ENCODE measurements at places on chromosomes 11 and 22.
A peak's percentile ranks its signal among the peaks of the same experiment; 100 is the strongest.

GRCh38 chr22:26751217-26751616 is 93.8 kb downstream of the MIAT start:
- DNase-seq, result no peak

- no peak for DNase-seq
Observed at GRCh38 chr11:84420271-84420670, 1134.1 kb upstream of the CCDC90B start.

DNA sequence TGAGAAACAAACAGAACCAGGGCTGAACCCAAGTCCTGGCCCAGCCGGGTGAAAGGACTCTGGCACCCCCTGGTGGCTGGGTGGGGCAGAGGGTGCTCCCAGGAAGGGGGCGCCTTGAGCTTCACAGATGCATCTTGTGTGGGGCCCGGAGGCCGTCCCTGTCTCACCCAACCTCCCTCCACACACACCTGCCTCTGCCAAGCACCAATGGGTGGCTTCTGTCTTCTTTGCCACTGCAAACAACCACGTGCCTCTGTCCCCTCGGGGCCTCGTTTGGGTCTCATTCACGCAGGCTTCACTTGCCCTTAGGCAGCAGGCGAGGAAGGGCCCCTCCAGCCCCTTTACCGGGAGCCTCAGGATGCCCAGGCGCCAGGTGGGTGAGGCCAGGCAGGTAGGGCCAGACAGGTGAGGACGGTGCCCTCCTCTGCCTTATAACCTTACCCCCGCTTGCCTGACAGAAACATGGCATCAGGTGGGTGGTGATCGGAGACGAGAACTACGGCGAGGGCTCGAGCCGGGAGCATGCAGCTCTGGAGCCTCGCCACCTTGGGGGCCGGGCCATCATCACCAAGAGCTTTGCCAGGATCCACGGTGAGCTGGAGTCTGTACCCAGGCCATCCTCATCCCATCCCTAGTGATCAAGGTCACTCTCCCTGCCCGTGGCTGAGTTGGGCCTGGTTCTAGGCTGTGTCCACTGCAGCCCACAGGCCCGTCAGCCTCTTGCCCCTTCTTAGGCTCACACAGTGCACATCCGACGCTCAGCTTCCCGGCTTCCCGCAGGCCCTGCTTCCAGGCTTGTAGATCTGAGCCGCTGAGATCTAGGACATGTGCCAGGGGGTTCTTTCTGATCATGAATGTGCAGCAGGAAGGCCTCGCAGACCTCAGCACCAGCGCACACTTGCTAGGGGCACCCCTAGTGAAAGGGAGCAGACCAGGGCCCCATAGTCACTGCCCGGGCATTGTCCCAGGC is 17.2 kb downstream of the POLR3H start:
- DNase-seq, result peak; percentile 77

- DNase-seq, result no peak
Observed at GRCh38 chr11:22599458-22599857, 26.2 kb downstream of the FANCF start.

GRCh38 chr11:58394195-58394594 is 12.5 kb downstream of the OR5B3 start:
- DNase-seq, result no peak

DNA sequence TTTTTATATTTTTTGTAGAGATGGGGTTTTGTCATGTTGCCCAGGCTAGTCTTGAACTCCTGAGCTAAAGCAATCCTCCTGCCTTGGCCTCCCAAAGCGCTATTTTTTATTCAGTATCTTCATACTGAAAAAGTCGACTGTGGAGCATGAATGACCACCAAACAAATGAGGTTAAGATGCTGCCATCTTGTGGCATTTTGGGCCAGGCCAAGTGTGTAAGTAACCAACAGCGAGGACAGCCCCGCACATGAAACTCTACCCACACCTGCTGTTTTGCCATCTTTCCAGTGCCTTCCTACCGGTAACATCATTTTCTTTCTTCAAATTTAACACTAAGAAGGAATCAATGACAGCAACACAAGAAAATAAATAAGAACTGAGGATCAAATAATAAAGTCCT is 32.2 kb upstream of the AQP11 start:
- DNase-seq, result no peak

DNA sequence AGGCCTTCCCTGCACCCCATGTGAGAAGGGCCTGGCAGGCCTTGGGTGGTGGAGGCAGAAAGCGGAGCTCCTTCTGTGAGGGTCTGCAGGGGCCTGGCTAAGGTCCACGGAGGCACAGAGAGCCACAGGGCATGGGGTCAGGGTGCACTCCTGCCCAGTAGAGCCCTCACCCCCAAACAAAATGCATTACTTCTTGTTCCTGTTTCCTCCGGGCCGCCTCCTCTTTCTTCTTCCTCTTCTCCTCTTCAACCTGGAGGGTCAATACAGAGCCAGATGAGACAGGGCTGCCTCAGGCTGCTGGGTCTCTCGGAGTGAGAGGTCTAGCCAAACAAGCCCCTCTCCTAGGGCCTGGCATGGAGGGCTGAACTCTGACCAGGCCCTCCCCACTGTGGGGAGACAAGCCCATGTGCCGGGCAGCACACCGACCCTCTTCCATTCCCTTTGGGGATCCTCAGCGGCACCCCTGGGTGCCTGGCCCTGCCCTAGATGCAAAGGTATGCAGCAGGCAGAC is 10.3 kb upstream of the NAP1L4 start:
- DNase-seq, result no peak

- no peak for DNase-seq
Observed at GRCh38 chr11:7077101-7077500, 11.7 kb upstream of the RBMXL2 start.

- peak; percentile 89 for DNase-seq
Observed at GRCh38 chr22:46674367-46674781, 54.2 kb downstream of the GRAMD4 start.

GRCh38 chr22:44581096-44581435 is 83.0 kb upstream of the RTL6 start:
- no peak for DNase-seq

DNA sequence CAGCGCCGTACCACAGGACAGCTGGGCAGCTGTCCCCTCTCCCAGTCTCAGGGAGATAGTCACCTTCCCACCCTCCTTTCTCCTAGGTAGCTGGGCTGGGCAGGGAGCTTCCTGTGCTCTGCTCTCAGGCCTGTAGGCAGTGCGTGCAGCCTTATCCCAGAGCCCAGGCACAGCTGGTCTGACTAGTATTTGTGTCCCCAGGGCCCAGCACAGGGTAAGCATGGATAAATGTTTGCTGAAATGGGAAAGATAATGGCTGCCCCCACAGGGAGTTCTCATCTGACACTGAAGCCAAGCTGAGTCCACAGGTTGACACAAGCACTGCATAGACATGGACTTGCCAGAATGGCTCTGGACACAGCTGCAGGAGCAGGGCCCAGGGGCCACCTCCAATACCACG is 9.8 kb downstream of the SLC15A3 start:
- no peak for DNase-seq

GRCh38 chr11:66886671-66887221 is 29.9 kb downstream of the LRFN4 start:
- no peak for DNase-seq

GRCh38 chr22:43488937-43489336 is 77.1 kb downstream of the MPPED1 start:
- no peak for DNase-seq

DNA sequence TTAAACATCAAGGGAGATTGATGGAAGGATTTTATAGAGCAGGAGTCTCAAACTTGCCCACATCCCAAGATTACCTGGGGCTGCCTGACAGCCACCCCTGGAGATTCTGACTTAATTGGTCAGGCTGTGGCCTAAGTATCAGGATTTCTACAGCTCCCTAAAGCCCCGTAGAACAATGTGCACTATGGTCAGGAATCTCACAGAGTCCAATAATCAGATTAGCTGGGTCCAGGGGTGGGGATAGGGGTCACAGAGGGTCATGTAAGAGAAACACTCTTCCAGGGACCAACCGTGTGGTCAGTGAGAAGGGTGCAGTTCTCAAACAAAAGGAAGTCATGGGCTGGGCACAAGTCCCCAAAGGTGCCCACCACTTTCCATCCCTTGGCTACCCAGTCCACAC is 20.5 kb upstream of the FBLN1 start:
- DNase-seq, result no peak

GRCh38 chr11:82082976-82083375 is 650.7 kb downstream of the FAM181B start:
- DNase-seq, result no peak

- DNase-seq, result no peak
Observed at GRCh38 chr11:16876837-16877236, 137.4 kb downstream of the PLEKHA7 start.

DNA sequence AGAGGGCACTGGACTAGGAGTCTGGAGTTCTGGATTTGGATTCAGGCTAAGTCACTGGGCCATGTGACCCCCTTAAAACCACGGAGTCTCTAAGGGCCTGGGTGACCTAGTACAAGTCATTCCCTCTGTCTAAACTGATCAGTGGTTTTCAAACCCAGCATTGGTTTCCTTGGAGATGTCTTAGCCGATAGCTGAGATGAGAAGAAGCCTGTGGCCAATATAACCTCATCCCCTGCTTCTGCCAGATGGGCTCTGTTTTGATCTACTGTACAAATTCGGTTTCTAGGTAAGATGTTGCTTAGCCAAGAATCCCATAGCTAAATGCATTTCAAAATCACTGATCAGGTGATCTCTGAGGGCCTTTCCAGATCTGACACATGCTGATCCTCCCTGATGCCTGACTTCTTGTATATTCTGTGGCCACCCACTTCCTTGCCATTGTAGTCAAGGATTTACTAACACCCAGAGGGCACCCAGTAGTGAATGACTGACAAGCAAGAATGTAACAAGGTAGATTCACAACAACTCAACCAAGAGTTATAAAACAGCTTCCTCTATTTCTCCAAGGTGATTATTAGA is 53.1 kb downstream of the GALNT18 start:
- no peak for DNase-seq

DNA sequence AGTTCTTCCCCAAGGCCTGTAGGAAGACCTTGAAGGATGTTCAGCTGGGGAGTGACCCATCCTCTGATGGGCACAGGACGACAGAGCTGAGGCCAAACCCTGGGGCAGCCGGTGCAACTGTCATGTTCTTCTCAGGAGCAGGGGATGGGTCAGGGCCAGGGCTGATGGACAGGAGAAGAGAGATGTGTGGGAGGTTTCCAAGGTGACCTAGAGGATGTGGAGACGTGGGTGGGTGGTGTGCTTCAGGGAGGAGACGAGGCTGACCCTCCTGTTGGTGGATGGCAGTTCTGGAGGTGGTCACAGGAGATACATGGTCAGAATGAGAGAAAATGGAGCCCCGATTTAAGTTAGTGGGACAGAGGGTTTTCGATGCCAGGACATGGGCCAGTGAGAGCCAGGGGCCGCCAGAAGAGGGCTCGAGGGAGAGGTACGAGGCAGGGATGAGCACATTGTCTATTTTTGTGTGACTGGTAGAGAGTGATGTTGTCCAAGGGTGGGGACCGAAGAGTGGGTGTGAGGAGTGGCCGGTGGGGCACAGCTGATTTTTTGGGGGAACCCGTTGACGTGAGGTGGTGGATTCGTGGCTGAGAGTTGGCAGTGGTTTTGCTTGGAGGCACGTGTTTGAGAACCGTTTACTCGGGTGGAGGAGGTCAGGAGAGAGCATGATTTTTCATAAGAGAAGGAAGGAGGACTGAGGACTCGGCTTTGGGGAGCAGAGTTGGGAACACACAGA is 14.6 kb downstream of the TBC1D22A start:
- DNase-seq, result no peak

- DNase-seq, result no peak
Observed at GRCh38 chr11:88431675-88432341, 94.3 kb upstream of the CTSC start.

DNA sequence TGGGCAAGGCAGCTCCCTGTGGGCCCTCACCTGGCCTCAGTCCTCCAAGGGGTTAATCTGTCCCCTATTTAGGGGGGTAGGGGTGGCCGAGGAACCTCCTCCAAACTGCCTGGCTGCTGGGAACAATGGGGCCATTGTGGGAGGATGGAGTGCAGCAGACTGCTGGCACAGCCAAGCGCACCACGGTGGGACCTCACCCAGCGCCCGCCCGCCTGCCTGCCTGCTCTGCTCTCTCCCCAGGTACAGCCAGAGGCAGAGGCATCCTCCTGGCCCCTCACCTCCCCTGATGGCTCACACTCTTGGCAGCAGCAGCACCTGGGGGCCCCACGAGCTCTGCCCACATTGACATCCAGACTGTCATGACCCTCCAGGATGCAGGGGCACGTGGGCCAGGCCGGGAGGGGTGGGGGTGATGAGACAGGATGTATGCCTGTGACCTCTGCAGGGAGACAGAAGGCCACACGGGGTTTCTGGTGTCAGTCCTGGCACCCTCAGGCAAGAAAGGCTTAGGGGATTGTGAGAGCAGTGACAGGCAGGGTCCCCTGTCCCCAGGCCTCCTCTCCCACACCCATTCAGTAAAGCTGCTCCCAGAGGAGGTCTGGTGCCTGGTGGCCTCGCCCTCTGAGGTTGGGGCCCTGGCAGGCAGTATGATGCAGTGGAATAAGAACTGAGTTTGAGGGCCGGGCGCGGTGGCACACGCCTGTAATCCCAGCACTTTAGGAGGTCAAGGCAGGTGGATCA is 11.4 kb downstream of the BCL9L start:
- peak; percentile 89 for DNase-seq

DNA sequence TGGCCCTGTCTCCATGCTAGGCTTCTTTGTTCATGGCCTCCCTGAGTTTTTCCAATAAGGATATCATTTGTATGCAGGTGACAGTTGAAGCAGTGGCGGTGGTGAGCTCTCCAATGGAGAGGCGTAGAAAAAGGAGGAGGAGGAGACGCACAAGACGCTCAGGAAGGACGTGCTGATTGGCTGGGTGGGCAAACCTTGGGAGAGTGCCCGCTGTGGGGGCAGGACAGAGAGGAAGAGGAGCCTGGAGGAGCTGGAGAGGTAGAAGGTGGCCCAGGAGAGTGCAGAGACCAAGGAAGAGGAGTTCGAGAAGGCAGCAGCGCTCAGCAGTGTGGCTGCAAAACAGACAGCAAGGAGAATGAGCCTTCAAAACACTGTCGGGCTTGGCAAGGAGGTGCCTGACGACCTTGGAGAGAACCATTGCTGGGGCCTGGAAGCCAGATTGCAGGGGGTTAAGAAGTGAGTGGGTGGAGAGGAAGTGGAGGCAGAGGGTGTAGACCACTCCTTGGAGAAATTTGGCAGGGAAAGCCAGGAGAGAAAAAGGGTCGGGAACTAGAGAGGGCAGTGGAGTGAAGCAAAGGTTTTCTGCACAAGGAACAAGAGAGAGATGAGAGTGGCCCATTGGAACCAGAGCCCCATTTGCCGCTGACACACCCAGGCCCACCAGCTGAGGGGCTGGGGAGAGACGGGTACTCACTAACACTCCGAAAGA is 7.5 kb downstream of the CLCF1 start:
- DNase-seq, result no peak

DNA sequence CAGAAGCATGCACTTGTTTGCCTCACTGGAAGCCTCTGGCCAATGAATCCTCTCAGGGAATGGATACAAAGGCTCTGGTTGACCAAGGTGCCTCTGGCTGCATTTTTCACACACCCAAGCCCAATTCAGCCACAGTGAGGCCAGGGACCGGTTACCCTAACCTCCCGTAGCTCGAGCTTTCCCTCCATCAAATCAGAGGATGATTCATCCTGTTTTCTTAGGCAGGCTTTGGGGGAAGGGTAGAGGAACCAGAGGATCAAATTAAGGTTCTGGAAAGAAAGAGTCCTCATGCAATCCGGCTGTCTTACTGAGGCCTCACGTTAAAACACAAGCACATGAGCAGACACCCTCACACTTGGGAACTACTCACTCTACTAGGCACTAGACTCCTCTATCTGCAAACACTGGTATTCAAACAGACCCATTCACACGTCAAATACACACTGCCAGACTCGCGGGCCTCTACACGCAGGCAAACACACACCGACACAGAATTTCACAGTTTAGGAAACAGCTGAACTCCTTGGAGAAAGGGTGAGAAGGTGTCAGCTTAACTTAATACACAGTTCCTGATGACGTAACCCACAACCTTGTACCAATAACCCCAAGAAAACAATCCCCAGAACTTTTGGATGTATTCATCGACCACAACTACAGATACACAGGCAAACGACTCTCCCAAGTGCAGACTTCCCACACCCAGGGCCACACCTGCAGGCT is 12.4 kb downstream of the NRXN2 start:
- DNase-seq, result no peak

Measured in CD4-positive, alpha-beta T cell treated with Interleukin-17A for 4 hours (primary cell).